Fibroblast of skin of right quadriceps (primary cell): ENCODE measurements at places on chromosomes 4 and X.

GRCh38 chr4:183370786-183371185 is 48.6 kb upstream of the CLDN24 start:
- no peak for DNase-seq

DNA sequence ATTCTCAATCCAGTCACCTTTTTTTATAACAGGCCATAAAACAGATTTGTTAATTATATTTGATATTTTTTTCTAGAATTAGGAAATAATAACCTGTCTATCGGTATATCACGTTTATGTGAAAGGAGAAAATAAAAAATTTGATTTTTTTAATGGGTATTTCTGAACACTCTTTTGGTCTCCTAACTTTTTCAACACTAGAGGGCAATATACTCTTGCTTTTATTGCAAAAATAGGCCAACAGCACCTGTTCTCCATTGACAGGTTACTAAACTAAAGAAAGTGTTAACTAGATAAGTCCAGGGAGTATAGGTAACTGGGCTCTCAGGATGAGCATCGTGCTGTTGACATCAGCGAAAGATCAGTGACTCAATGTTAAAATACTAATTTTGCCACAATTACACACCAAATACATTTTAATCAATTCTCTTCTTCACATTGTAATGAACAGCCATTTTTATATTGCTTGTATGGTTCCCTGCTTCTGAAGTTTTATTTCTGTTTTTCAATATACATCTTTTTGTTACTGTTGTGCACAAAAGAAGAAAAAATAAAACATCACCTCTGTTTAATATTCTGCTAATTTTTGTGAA is 22.8 kb downstream of the NDST4 start:
- peak; percentile 3 for DNase-seq

DNA sequence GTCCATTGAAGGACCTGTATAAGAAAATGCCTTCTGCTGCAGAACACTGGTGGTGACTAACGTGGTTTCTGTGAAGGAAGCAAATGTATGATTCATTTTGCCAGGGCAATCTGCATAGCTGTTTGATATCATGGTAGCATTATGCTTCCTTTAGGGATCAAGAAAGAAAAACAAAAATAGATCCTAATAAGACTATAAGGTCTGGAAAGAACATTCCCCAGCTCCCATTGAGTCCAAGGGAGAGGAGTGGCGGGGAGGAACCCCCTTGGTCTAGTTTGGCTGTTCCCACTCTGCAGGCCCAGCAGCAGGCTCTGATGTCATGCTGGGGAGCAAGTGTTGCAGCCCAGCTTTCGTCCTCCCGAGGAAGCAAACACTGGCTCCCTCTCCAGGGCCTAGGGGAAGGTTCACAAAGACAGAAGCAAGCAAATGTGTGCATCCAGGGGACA is 154.5 kb upstream of the GALNT7 start:
- DNase-seq = peak; percentile 65

- no peak for DNase-seq
Observed at GRCh38 chrX:65572971-65573370, 38.4 kb upstream of the LAS1L start.

- no peak for DNase-seq
Observed at GRCh38 chr4:7275067-7275466, 82.7 kb downstream of the SORCS2 start.

DNA sequence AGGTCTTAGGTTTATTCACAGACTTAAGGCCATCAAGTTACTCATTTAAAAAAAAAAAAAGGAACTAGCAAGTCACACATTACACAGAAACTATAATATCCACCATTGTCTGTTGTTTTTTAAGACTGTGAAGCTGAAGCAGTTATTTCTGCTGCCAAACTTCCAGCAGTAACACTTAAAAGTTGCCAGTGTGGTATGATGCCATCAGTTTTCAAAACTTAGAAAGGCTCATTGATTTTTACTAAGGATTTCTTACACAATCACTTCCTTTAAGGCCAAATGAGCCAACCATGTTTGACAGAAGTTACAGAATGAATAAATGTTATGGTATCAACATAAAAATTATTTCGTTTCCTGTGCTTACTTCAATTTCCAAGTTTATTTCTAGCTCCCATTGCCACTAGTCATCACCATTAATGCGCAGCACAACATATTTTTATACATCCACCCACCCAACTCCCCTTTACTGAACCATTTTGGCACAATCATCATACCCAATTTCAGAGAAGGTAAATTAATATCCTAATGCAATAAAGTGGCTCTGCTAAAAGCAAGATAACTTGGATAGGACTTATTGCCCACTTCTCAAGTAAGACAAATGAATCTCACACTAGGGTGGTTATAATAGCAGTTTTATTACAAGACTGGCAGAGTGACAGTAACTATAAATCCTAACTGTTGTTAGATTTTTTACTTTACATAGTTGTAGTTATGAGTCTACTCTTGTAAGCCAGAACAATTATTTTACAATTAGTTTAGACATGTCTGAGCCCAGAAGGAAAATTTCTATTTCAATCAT is 13.1 kb downstream of the PDGFC start:
- DNase-seq = no peak

GRCh38 chr4:24611575-24611974 is 27.2 kb upstream of the DHX15 start:
- DNase-seq = no peak

DNA sequence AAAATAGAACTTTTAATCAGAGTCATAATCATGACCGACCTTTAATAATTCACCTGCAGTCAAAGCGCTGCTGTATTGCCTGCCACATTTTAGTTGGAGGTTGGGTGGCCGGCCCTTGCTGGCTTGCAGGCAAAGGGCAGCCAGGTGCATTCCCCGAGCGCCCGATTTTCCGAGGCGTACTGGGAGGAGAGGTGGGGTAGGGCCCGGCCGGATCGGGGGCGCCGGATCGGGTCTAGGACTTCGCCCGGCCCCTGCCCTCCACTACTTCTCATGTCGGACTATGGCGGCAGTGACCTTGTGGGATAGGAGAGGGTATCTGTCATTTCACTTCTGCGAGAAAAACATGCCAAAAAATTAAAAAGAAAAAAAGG is 2.5 kb upstream of the RS1 start:
- no peak for DNase-seq

DNA sequence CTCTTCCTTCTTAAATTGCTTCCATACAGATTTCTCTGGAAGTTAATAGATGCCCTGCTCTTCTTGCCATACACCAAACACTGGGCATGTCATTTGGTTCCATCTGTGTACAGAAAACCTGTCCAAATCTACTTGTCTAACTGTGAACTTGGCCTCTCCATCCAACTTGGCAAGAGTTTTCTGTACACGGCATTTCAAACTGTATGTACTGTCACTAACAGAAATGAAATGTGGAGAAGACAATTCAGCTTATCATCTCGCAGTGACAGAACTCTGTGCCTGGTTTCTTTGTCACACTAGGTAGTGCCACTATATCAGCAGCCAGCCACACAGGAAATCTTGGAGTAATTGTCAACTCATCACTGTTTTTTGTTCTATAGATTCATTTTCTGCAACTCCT is 58.2 kb downstream of the CXXC4 start:
- DNase-seq = no peak

- DNase-seq = peak; percentile 27
Observed at GRCh38 chr4:150583287-150584110, 1.5 kb downstream of the MAB21L2 start.

DNA sequence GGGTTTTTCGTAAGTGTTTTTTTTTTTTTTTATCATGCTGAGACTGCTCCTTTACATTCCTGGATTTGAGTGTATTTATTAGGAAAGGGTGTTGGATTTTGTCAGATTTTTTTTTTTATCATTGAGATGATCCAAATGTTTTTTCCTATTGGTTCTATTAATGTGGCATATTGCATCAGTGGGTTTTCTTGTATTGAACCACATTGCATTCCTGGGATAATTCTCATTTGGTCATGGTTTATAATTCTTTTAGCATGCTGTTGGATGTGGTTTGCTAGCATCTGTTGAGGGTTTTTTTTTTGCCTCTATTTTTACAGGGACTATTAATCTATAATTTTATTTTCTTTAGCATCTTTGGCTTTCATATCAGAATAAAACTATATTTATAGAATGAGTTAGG is 28.8 kb downstream of the COL4A5 start:
- peak; percentile 65 for DNase-seq
